Non-pigmented ciliary epithelial cell (primary cell): ENCODE measurements at places on chromosomes 13 and 19.

DNA sequence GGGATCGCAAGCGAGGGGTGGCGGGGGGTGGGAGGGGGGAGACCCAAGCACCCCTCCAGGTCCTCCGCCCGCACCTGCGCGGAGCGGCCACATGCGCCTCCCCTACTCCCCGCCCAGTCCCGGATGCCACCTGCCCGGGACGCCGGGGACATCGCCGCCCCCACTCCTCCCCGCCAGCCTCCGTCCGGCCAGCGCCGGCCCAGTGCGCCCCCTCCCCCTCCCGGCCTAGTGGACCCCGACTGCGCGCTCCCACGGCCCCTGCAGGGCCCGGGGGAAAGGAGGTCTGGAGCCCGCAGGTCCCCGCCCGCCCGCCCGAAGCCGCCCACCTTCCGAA lies 263 bp downstream of the RHPN2 start:
- DNase-seq = no peak

- DNase-seq = no peak
Observed at GRCh38 chr13:86155756-86156155, 356.5 kb upstream of the SLITRK6 start.

- DNase-seq = no peak
Observed at GRCh38 chr13:88937384-88937783, 1266.2 kb downstream of the SLITRK5 start.

DNA sequence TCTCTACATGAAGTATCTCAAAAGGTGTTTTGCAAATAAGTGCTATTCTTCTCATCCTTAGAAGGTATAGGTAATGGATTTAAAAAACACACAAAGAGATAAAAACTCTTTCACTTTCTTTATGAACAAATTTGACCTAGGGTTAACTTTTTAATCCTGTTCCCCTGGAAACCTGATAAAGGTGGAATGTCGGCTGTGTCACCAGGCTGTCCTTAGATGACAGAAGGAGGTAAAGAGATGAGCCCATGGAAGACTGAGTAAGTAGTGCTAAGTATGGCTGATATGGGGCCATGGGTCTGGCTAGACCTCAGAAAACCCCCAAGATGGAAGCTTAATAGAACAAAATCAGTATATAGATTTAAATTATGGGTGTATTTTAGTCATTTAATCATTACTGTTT lies 153.8 kb upstream of the LSM14A start:
- DNase-seq = no peak
